ENCODE measurements at places on chromosomes 11 and 22. TPM values are rescaled to one million over a fixed set of nuclear protein-coding genes. Genes with fewer than 3 reads are reported as not detected.
A peak's percentile ranks its signal among the peaks of the same experiment; 100 is the strongest.

GRCh38 chr11:97702951-97703350, 1313.1 kb downstream of the JRKL start:
- H3K4me1 ChIP-seq, result no peaks in the 10 kb centered on the region
- no peak overlapping the region for H3K27ac ChIP-seq
- no peak overlapping the region for H3K4me3 ChIP-seq
- H3K36me3 ChIP-seq, result no peaks in the 10 kb centered on the region

DNA sequence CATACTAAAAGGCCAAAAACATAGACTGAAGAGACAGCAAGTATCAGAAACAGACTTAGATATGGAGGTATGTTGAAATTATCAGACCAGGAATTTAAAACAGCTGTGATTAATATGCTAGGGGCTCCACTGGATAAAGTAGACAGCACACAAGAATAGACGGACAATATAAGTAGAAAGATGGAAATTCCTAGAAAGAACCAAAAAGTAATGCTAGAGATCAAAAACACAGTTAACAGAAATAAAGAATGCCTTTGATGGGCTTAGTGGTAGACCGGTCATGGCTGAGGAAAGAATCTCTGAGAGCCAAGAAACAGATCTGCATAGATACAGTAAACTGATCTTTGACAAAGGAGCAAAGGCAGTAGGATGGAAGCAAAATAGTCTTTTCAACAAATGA, 250.2 kb downstream of the SWAP70 start:
- H3K27ac ChIP-seq, result no peak overlapping the region
- H3K27me3 ChIP-seq, result no peaks in the 10 kb centered on the region
- H3K4me1 ChIP-seq, result no peaks in the 10 kb centered on the region
- peaks cover 9% of the 10 kb centered on the region for H3K36me3 ChIP-seq
- no peak overlapping the region for H3K4me3 ChIP-seq

GRCh38 chr22:46081831-46082210, 68.5 kb upstream of the PPARA start:
- H3K36me3 ChIP-seq, result peaks cover 10% of the 10 kb centered on the region
- H3K27ac ChIP-seq, result peak overlapping the region; percentile 100
- H3K4me1 ChIP-seq, result peaks cover 93% of the 10 kb centered on the region
- peak; percentile 38 for DNase-seq
- no peaks in the 10 kb centered on the region for H3K27me3 ChIP-seq

DNA sequence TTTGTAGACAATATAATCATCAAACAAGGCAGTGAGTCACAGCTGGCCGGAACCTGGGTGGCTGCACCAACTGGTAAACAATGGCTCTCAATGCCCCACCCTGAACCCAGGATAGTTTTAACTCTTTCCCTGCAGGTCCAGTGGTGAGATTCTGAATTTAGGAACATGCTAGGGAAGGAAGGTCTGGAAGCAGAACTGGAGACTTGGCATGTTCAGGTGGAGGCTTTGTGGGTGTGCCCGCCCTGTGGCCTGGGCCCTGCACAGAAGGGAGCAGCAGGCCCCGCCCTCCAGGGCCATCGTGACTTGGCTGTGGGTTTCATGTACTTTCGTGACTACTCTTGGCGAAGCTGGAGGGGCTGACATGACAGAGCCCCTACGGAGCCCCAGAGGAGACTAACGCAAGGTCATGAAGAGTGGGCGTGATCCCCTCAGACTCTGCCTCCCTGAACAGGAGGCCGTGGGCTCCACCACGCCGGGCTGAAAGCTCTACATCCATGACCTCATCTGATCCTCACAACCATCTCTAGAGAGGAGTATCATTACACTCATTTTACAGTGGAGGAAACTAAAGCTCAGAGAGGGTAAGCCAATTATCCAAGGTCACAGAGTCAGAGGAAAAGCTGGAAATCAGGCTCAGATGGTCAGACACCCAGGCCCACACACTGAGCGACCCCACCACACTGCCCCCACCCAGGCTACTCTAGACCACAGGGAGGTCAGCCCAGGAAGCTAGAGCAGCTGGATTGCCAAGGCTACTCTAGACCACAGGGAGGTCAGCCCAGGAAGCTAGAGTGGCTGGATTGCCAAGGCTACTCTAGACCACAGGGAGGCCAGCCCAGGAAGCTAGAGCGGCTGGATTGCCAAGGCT, 27.3 kb downstream of the MAFF start:
- peak overlapping the region; percentile 79 for H3K27ac ChIP-seq
- H3K4me1 ChIP-seq, result peaks cover 51% of the 10 kb centered on the region
- DNase-seq, result peak; percentile 88

DNA sequence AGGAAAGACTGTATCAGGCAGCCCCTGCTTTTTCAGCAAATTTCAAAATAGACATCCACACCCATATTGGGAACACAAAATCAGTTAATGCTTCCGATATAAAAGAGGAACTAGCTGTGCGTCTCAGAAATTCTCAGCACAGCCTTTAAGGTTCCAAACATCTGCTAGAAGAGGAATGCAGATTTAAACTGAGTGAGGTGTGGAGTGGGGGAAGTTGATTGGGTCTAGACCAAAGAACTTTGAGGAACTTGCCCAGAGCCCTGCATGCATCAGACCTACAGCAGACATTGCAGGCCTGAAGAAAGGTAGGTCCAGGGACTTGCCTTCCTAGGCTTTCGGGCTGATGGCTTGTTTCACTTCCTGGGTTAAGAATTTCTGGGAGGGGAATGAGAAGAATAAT, at the start of gene MS4A4A:
TSS of gene MS4A4A (plus strand) at position 255 of the 400 bp plus-strand sequence. CDS start at position 265, 10 bp downstream.
- no peaks in the 10 kb centered on the region for H3K27me3 ChIP-seq
- no peak within 1 kb of the TSS for H3K27ac ChIP-seq
- DNase-seq, result no peak
- H3K36me3 ChIP-seq, result no peaks in the 10 kb centered on the region

DNA sequence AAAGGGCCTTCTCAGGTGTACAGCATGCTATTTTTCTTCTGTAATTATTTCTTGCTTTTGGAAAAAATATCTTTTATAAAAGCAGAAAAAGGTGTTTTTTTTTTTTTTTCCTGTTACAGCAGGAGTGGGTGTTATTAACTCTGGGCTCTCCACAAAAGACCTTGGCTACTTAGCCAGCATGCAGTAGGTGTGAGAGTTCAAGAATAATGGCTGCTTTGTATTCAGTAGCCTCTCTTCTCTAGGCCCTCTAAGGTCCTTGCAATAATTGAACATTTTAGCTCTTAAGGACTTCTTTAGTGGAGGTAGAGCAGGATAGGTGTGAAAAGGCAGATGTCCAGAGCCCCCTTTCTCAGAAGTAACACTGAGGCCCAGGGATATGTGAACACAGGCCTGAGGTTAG, 3.4 kb downstream of the ELF5 start:
- H3K36me3 ChIP-seq, result no peaks in the 10 kb centered on the region
- DNase-seq, result no peak
- no peaks in the 10 kb centered on the region for H3K27me3 ChIP-seq

- H3K36me3 ChIP-seq, result peaks cover 10% of the 10 kb centered on the region
- peaks cover 4% of the 10 kb centered on the region for H3K4me1 ChIP-seq
- peak; percentile 28 for DNase-seq
- H3K27me3 ChIP-seq, result no peaks in the 10 kb centered on the region
- H3K4me3 ChIP-seq, result no peak overlapping the region
- H3K27ac ChIP-seq, result no peak overlapping the region
These were observed 22.1 kb upstream of the KRTAP5-7 start for GRCh38 chr11:71505001-71505400.

DNA sequence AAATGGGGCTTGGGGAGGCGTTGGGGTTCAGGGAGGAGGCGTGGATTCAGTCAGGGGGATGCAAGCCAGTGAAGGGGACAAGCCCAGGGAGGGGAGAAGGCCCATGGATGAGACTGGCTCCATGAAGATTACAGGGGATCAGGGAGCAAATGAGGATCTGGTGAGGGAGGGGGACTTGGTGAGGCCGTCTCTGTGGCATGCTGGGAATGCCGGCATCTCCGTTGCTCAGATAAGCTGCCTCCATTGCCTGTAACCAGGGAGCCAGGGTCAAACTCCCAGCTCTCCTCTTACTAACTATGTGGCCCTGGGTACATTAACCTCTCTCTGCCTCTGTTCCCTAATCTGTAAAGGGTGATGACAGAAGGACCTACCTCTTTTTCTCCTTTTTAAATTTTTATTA, 38.7 kb downstream of the TPBGL start:
- no peak overlapping the region for H3K4me3 ChIP-seq
- H3K27me3 ChIP-seq, result no peaks in the 10 kb centered on the region
- H3K36me3 ChIP-seq, result peaks cover 99% of the 10 kb centered on the region
- DNase-seq, result no peak
- peaks cover 7% of the 10 kb centered on the region for H3K4me1 ChIP-seq

DNA sequence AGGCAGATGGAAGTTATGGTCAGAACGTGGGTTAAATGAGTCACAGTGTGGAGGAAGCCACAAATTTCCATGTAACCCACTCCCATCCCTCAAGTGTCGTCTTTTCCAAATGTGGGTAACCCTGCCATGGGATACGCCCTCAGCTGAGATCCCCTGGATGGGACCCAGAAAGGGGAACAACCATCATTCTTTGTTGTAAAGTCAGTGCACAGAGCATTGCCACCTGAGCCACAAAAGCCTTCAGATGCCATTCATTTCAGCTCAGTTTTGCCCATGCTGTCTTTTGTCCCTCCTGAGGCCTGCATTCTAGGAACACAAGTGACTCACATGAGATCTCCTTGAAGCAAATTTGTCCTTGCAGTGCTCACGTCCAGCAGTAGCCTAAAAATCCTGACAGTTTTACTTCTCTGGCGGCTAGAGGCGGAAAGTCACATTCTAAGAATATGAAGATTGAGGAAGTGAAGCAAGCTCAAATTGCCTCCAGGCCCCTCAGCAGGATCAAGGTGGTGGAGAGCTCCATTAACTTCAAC, 30.6 kb downstream of the MMP13 start:
- H3K27ac ChIP-seq, result no peak overlapping the region
- no peak overlapping the region for H3K4me3 ChIP-seq
- no peaks in the 10 kb centered on the region for H3K36me3 ChIP-seq
- no peak for DNase-seq
- H3K4me1 ChIP-seq, result no peaks in the 10 kb centered on the region
- no peaks in the 10 kb centered on the region for H3K27me3 ChIP-seq

DNA sequence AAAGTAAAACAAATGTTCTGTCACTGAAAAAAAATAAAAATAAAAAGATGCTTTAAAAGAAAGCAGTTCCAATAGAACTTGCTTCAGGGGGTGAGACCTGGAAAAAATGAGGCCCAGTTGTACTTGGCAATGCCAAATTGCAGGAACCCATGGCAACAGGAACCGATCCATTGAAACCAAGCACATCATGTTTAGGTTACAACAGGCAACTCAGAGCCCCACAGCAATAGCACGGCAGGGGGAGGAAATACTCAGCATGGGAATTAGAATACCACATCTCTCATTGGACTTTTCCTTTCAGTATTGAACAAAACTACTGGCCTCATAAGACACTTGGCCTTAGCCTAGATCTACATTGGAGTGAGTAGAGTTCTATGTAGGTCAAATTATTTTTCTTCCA, 84.3 kb downstream of the MSANTD4 start:
- no peak overlapping the region for H3K4me3 ChIP-seq
- no peaks in the 10 kb centered on the region for H3K36me3 ChIP-seq
- no peaks in the 10 kb centered on the region for H3K27me3 ChIP-seq
- no peaks in the 10 kb centered on the region for H3K4me1 ChIP-seq
- no peak for DNase-seq

GRCh38 chr11:9461760-9462134, 935 bp downstream of the ZNF143 start:
- DNase-seq, result peak; percentile 60
- peak overlapping the region; percentile 100 for H3K27ac ChIP-seq
- peaks cover 32% of the 10 kb centered on the region for H3K4me1 ChIP-seq
- peak overlapping the region; percentile 58 for H3K4me3 ChIP-seq

GRCh38 chr22:22487869-22488597, 20.5 kb downstream of the ZNF280B start:
- H3K27ac ChIP-seq, result no peak overlapping the region
- no peaks in the 10 kb centered on the region for H3K4me1 ChIP-seq
- DNase-seq, result no peak
- H3K36me3 ChIP-seq, result peaks cover 7% of the 10 kb centered on the region
- H3K4me3 ChIP-seq, result no peak overlapping the region
- H3K27me3 ChIP-seq, result no peaks in the 10 kb centered on the region

RTN4RL2 gene
- 0.76 TPM for polyA plus RNA-seq

CCDC81 gene
- 0.28 TPM for polyA plus RNA-seq

SAA2 gene
- 98.2 TPM for polyA plus RNA-seq

FAM227A gene
- 0.23 TPM for polyA plus RNA-seq

RASSF7 gene
- 73.0 TPM for polyA plus RNA-seq

PUS3 gene
- 10.7 TPM for polyA plus RNA-seq

TRPC6 gene
- polyA plus RNA-seq, result 1.1 TPM

SCARF2 gene
- 1.6 TPM for polyA plus RNA-seq

LSP1 gene
- polyA plus RNA-seq, result 29.0 TPM

SIPA1 gene
- polyA plus RNA-seq, result 59.9 TPM

PGR gene
- 0.46 TPM for polyA plus RNA-seq
